Stimulated activated CD8-positive, alpha-beta memory T cell treated with anti-CD3 and anti-CD28 coated beads, Interleukin-15, amount 100 ng/mL, for 24 hours (primary cell): ENCODE measurements at places on chromosomes 4 and X.

DNA sequence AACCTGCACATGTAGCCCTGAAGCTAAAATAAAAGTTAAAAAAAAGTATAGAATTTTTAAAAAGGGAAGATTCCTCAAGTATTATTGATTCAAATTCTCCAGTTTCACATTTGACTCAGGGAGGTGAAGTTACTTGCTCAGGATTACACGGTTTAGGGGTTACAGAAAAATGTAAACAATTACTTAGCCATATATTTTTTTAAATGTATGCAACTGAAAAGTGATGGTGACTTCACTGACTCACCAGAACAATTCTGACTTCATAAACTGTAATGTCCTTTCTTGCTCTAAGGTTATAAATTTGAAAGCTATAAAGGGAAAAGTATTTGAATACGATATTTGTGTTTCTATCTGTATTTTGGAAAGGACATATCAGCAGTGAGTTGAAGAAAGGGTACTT lies 371.2 kb downstream of the SPRY1 start:
- DNase-seq = no peak

DNA sequence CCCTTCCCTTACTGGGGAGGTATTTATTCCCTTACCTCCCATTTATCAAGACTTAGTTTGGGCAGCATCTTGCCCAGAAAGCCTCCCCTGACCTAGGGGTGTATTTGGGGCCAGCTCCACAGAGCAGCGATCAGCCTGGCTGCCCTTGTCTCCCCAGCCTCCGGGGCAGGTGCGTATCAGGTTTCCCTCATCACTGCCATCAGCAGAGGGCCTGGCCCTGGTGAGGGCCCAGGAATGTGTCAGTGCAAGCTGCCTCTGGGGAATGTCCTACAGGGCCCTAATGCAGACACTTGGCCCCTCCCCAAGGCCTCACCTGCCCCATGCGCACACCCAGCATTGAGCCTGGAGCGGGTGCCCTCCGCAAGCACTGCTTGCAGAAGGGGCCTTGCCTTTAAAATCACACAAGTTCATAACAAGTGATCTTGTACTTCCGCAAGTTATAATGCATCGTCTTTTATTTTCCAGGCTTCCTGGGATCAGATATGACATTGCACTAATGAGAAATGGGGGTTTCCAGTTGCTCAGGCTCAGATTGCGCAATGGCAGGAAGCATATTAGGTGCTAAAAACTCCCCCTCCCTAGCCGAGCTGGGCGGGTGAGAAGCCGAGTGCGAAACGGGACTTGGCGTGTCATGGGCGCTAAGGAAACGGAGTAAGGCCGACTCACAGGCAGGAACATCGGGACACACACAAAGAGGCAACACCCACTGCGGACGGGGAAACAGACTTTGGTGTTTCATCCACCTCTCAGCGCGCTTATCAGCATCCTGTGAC lies 25.4 kb upstream of the AFAP1 start:
- DNase-seq = no peak

GRCh38 chr4:176800891-176801534 lies 8.3 kb upstream of the VEGFC start:
- no peak for DNase-seq

- no peak for DNase-seq
Observed at GRCh38 chr4:83248486-83248885, 36.1 kb downstream of the COQ2 start.

DNA sequence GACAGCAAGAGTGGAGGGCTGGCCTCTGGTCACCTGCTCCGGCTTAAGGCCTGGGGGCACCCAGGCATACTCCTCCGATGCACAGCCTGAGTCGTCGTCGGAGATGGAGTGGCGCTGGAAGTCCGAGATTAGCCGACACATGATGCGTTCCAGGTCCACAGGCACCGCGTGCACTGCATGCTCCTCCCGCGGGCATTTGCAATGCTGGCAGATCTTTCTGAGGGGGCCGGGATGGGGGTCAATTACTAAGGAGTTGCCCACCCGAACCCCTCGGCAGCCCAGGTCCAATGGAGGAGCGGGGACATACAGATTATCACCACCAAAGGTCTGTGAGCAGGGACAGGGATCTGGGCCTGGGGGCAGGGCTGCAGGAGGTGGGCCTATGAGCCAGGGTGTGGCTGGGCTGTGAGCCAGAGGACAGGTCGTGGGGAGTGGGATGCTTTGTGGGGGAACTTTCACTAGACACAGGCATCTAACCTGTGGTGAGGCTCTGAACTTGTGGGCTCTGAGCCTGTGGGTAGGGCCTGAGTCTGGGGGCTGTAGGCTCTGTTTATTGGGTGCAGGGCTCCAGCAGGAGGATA lies 2.4 kb downstream of the PRICKLE3 start:
- DNase-seq = no peak

GRCh38 chr4:120703908-120704307 lies 218.6 kb downstream of the PRDM5 start:
- no peak for DNase-seq

- no peak for DNase-seq
Observed at GRCh38 chr4:15188605-15189539, 186.6 kb downstream of the CPEB2 start.

- no peak for DNase-seq
Observed at GRCh38 chr4:2305766-2306501, 44.0 kb upstream of the MXD4 start.

- no peak for DNase-seq
Observed at GRCh38 chrX:40209951-40210617, 112.3 kb upstream of the BCOR start.

GRCh38 chr4:17272154-17272553 lies 239.7 kb downstream of the QDPR start:
- DNase-seq = no peak

DNA sequence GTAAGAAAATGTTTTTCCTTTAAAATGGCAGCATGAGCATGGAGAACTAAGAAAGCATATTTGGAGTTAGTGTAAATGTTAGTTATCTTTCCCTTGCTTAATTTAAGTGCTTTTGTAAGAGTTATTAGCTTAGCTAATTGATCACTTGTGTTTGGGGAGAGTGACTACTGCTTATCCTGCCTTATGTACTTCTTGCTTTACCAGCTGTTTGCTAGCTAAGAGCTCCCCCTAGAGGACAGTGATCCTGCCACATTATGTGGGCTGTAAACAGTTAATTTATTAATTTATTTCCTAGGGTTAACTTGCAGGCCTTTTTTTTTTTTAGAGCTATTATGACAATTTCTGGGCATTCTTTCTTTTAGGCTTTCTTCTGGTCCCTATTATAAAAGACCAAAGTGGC lies 435.8 kb downstream of the MAGEB5 start:
- DNase-seq = no peak

- DNase-seq = no peak
Observed at GRCh38 chr4:25590171-25590570, 65.5 kb upstream of the SLC34A2 start.

DNA sequence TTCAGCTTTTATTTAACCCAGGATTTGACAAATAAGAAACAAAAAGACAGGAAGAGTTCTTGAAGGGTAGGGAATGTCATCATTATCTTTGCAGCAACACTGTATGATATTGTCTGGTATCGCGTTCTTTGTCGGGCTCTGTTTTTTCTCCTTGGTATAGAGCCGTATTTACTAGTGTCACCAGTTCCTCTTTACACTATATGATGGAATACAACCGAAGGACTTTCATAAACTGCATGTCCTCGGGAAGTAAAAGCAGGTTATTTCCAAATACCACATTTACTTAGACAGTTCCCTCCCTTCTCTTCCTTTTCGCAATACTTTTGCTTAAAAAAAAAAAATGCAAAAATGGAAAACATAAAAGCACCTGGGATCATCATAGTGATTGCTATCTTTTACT lies 96.6 kb upstream of the IL13RA1 start:
- no peak for DNase-seq

DNA sequence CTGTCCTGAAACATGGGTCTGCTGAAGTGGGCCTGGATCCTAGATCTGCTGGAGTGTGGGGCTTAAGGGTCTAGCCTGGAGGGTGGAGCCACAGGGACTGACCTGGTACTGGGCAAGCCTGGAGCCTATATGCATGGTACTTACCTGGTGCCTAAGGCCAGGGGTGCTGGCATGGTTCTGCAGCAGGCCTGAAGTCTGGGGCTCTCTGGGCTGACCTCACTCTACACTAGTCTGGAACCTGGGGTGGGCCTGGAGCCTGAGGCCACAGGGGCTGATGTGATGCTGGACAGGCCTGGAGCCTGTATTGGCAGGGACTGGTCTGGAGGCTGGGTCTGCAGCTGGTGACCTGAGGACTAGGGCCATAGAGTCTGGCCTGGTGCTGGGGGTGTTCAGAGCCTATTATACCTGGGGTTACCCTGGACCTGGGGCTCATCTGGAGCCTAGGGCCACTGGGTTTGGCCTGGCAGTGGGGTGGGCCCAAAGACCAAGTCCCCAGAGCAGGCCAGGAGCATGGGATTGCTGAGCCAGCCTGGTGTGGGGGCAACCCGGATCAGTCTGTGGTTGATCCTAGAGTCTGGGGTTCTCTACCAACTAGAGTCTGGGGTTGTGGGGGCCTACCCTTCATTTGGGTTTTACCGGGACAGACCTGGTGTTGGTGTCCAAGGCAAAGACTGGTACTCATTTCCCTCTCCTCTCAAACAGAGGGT lies 179.6 kb downstream of the SLC4A4 start:
- DNase-seq = no peak

DNA sequence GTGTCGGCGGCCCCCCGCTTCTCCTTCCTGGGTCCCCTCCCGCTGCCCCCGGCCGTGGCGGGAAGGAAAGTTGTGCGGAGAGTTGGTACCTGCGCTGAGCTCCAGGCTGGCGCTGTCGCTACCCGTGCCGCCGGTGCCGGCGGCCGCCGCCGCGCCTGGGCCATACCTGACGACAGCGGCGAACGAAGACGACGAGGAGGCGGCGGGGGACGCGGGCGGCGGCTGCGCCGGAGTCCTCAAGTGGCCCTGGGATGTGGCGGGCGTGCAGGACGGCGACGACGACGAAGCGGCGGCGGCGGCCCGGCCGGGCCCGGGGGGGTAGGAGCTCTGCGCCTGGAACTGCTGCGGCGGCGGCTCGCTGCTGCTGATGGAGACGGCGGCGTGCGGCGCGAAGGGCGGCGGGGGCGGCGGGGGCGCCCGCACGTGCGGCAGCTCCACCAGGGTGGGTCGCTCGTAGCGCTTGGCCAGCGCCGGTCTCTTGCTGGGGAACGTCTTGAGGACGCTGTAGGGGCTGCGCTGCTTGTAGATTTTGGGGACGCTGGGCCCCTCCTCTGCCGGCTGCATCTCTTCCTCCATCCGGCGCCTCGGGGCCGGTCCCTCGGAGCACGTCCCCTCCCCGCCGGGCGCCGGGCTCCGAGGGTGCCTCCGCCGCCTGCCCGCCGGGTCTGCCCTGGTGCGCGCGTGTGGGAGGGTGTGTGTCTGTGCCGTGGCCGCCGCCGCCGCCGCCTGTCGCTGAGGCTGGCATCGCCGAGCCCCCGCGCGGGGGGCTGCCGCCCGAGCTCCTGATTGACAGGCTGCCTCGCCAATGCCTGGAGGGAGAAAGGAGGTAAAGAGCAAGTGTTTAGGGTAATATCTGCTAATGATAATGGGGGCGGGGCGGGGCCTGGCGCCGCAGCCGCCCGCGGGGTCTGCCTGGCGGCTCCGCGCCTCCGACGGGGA lies 618 bp downstream of the BEND4 start:
- DNase-seq = no peak

- no peak for DNase-seq
Observed at GRCh38 chrX:153226344-153227185, 47.5 kb downstream of the MAGEA1 start.

DNA sequence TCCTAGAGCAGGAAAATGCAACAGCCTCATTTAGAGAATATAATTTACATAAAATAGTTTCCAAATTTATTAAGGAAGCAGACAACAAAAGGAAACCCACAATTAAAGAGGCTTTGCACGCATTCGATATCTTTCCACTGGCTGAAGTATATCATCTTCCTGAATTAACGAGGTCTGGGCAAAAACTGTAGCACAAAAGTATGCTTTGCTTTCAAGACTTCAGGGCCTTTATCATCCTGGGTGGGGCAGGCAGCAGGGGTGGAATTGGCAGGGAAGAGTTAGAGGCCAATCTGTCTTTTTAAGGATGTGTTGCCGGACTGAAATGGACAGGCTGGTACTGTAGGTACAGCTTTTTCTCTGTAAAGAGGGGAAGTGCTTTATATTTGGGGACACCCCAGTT lies 17.0 kb upstream of the STX18 start:
- no peak for DNase-seq
